ENCODE measurements at places on chromosomes 1 and 21.
A peak's percentile ranks its signal among the peaks of the same experiment; 100 is the strongest.

GRCh38 chr1:113904293-113904673, 316 bp downstream of the AP4B1 start:
- no peak for DNase-seq

GRCh38 chr1:201597551-201598230, 58.8 kb downstream of the NAV1 start:
- DNase-seq = no peak

DNA sequence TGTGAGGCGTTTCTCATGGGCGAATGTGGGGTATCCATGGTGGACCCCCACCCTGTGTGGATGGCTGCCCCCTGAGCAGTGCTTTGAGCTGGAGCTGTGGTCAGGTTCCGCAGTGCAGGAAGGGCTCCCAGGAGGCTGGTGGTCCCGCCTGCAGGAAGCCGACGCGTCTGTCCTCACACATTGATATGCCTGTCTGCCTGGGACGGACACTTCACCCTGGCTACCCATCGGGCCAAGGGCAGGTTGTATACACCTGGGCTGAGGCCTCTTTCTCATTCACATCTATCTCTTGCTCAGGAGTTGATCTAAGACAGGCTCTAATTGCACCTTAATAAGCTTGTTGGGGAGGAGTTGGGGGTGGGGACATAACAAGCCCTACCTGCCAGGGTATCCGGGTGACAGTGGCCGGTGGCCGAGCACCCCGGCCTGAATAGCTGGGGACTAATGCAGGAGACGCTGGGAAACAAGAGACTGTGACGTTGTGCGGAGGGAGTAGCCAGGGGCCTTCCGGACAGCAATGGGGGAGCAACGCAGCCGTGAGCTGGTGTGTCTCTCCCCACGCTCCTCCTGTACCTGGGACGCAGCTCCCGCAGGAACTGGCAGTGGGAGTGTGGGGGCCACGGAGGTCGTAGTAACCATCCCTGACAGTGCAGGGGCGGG, 21.7 kb downstream of the PDXK start:
- peak; percentile 33 for DNase-seq

- peak; percentile 55 for DNase-seq
Measured at GRCh38 chr1:226063977-226064815, 1.7 kb downstream of the H3-3A start.

DNA sequence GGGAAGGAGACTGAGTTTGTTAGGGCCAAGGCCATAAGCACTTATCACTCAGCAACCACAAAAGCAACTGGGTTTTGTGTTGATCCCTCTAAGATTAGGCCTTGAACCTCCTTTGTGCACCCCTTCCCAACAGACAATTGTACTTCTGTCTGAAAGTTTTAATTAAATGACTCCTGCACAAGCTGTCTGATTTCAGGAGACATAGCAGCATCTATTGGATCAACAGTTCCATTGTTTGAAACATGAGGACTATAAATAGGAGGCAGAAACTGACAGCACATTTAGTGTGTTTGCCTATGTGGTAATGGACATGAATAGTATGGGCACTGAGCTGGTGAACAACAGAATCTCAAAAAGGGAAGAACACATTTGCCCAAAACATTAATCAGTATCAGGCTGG, 167.3 kb upstream of the KCNJ6 start:
- DNase-seq = no peak

GRCh38 chr1:98389809-98390208, 271.7 kb upstream of the SNX7 start:
- no peak for DNase-seq

DNA sequence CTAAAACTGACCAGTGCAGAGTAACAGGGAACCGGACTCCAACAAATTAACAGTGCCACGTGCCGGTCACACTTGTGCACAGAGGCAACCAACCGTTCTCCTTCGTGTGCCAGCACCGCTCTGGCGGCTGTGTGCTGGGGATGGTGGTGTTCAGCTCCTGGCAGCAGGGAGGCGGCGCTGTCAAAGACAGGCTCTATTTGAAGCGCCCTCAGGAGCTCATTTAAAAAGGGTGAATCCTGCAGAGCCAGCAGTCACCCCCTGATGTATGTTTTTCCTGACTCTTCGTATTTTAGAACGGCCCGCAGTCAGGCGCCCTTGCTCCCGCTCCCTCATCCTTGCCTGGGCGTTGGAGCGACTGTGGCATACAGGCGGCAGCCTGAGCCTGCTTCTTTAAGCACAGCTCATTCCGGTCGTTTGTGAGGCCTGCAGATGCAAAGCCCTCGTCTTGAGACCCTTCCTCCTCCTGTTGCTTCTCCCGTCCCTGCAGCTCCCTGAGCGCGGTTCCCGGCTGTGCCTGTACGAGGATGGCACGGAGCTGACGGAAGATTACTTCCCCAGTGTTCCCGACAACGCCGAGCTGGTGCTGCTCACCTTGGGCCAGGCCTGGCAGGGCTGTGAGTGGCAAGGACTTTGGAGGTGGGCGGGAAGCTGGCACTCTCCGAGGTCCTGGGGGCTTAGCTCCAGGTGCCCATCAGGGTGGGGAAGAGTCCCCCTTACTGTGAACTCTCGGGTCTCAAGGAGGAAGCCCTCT, 1.1 kb downstream of the DFFB start:
- DNase-seq = peak; percentile 8

DNA sequence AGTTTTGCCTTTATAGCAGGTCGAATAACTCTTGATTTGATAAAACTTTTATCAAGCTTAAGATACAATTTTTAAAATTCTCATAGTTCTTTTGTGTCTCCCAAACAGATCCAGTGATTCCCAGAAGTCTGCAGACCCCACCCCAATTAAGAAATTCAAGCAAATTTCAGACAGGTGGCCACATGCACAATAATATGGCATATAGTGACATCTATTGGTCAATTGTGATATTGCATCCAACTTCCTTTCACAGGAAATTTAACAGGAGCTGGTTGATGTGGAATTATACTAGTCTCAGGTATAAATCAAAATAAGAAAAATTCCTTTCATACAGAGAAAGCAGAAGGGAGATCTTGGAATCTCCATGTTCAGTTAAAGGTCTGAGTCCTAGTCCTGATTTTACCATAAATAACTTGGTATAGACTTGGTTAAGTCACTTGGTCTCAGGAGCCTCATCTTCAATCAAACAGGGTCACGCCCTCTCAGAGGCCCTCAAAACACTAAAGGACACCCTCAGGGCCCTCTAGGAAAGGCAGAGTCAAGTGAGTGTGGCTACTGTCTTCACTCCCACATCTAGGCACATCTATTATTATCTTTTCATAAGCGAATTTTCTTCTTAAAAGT, 24.1 kb downstream of the PIGM start:
- peak; percentile 52 for DNase-seq

- peak; percentile 25 for DNase-seq
Measured at GRCh38 chr1:8941906-8942305, 3.8 kb upstream of the CA6 start.

DNA sequence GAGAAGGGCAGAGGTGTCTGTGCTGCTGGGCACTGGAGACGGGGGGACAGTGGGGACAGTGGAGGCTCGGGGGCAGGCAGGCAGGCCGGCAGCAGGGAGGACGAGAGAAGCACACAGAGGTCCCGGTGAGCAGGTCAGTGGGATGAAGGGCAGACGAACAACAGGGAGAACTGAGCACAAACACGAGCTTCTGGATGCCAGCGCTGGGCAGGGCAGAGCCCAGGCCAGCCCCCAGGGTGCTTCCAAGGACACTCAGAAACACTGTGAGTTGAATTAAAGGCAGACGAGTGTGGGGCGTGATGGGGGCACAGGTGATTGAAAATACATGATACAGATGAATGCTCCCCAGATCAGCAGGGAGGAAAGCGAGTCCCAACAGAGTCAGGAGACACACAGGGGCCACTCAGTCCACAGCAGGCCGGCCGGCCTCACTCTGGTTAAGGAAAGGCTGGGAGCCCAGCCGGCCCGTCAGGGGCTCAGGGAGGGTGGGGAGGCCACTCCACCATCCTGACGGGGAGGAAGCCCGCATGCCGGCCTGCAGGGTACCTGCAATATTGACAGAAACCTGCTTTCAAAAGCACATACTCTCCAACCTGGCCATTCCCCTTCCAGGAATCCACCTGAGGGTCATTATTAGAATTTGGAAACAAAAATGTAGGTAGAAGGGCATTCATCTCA, 14.1 kb downstream of the SLC19A1 start:
- no peak for DNase-seq

- DNase-seq = no peak
Measured at GRCh38 chr1:47243910-47244309, 11.9 kb upstream of the TAL1 start.

- no peak for DNase-seq
Measured at GRCh38 chr1:36126005-36126716, 1.1 kb upstream of the COL8A2 start.

DNA sequence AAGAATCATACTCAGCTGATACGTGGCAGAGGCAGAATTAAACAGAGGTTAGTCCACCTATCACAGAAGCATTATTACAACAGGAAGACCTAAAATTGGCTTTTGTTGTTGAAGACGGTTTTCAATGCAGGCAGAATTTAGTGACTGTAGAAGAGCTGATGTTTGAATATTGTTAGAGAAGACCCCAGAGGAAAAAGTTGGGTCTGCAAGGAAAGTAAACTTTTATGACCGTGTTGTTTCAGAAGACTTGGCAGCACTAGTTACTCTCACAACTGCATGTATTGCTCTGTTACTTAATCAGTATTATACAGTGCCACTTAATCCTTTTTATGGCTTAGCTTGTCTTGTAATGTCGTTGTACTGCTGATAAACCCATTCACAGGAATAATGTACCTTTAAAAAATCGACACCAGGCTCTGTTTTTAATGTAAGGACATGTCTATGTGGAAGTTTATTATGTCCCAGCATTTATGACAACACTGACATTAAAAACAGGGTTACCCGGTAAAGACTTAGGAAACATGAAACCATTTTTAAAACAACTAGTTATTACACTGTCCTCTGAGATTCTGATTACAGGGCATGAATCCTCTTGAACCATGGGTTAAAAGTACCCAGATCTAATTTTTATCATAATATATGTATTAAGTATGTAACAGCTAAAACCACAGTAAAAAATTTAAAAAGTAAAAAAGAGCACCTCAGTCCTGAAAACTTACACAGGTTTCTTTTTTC, 235.4 kb downstream of the TTLL7 start:
- DNase-seq = no peak

- DNase-seq = no peak
Measured at GRCh38 chr1:172401477-172401876, 19.0 kb upstream of the C1orf105 start.

- DNase-seq = no peak
Measured at GRCh38 chr1:23251812-23252211, 34.5 kb upstream of the HTR1D start.

DNA sequence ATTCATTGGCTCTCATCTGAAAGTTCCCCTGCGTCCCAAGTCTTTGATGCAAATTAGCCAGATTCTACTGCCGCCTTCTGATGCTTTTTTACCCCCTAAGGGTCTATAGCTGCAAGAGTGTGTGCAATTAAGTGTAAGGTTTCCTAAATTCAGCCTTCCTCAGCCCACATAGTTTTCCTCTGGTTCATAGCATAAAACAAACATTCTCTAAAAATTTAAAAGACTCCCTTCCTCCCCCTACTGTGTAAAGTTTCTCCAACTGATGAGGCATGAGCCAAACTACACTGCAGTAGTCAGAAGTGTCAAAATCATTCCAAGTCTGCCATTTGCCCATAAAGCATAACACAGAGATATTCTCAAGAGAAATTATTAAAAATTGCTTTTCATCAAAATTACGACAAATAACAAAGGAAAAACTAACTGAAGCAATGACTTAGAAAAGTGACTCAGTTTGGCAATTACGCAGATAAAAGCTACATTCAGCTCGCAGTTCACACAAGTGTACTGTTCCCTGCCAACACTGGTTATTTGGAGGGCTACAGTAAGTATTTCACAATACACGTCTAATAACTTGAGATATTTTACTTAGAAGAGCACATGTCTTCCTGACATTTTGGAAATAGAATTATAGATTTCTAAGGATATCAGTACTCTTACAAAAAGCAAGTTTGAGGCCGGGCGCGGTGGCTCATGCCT, 15.4 kb downstream of the KCNH1 start:
- DNase-seq = no peak

- no peak for DNase-seq
Measured at GRCh38 chr21:37845535-37845934, 70.7 kb downstream of the KCNJ6 start.

- peak; percentile 76 for DNase-seq
Measured at GRCh38 chr1:91650764-91651163, 150.1 kb downstream of the CDC7 start.

- no peak for DNase-seq
Measured at GRCh38 chr1:54884768-54885167, 2.2 kb downstream of the DHCR24 start.

GRCh38 chr1:9027307-9027706, 1.1 kb upstream of the SLC2A7 start:
- DNase-seq = no peak

- no peak for DNase-seq
Measured at GRCh38 chr1:47181095-47181954, 8.5 kb downstream of the PDZK1IP1 start.

GRCh38 chr1:109763646-109764415, at the start of gene EPS8L3:
Gene EPS8L3 (minus strand): TSS chr1:109763923. CDS start chr1:109761749, 2,174 bp downstream.
- no peak for DNase-seq

- DNase-seq = no peak
Measured at GRCh38 chr1:192588546-192588945, 13.0 kb downstream of the RGS1 start.

Data from ACHN (cell line).